ENCODE measurements at places on chromosomes 7 and 10.

DNA sequence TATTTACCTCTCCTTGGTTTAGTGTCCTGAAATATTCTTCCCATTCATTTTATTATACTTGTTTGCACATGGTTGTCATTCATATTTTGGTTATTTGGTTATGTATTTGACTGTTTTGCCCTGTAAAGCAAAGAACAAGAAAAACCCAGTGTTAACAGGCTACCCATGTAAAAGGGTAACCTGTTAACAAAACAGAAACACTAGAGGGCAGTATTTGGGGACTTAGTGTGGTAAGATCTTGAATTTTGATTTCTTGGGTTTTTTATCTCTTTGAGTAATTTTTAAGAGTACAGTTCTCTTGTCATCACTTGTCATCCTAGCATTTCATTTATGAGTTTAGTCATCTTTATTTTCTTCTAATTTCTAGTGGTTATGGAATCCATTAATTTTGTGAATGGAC is 51.3 kb downstream of the POLL start:
- no peak for DNase-seq

DNA sequence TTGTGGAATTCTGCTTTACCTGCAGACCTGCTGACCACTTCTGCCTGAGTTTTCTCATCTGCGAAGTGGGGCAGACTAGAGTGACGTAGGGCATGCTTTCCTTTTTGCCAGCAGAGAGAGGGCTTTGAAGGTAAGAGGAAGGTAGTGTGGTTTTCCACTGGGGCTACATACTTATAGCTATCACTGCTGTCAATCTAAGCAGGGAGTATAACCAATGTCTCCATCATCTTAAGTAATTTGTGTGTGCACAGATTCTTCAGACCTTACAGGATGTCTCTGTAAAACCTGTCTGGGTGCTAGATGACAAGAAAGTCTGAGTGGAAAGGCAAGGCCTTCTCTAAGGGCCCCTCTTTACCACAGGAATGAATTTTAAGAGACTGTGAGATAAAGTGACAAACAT is 106.8 kb downstream of the RBM20 start:
- DNase-seq = no peak

DNA sequence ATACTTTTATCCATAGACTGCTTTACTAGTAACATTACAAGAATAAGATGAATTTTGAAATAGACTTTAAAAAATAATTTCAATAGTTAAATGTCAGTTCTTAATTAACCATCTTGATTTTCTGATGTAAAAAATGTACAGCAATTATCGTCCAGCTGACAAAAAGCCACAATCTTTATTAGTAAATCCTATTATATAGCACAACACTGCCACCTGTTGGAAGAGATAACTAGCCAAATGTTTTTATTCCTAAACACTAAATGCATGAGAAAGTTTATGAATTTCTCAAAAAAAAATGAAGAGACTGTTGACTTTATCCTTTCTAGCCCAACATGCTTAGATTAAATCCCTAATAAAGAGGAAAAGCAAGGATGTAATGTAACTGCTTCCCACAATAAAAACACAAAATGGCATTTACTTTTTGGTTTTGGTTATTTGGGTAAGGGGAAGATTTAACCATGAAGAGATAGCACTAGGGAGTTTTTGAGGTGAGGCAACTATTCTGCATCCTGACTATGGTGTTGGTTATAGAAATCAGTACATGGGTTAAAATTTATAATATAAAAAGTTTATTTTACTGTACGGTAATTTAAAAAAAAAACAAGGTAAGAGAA is 8.0 kb downstream of the COA1 start:
- no peak for DNase-seq

DNA sequence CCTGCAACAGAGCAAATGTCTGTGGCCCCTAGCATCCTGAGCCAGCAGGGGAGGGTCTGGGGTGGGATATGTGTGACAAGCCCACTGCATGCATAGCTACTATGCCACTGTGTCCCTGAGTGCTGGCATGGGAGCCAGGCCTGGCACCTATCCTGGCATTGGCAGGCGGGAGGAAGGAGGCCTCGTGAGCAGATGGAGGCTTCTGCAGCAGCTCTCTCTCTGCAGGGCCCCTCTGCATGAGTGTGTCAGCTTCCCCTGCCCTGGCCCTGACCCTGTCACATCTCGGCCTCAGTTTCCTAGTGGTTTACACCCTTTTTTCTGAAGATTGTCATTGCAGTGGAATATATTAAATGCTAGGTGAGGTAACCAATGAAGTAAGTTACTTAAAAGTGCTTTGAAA is 13.1 kb upstream of the IMPDH1 start:
- DNase-seq = no peak

GRCh38 chr7:36279200-36279925 is 110.3 kb upstream of the ANLN start:
- no peak for DNase-seq

Data from sciatic nerve (tissue), 2 donors.